Stimulated activated naive CD4-positive, alpha-beta T cell treated with Interleukin-2 at 50 U/mL for 16 hours (primary cell): ENCODE measurements at places on chromosomes 12 and 14.

GRCh38 chr14:58824106-58824505, 186.3 kb downstream of the DACT1 start:
- no peak for DNase-seq

DNA sequence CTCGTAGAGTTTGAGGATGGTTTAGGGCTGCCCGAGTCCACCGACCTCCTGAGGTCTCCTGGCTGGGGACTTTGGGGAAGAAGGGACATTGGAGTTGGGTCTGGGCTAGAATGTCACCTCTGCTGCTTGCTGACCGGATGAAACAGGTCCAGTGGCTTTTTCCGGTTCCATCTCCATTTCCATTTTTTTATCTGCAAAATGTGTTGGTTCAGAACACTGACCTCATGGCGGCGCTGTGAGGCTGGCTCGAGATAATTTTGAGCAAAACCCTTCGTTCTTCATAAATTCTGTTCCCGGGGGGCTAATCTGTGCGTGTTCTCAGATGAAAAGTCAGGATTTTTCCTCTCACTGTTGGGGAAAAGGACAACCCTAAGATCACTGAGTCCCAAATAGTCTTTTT, 11.7 kb upstream of the MYL2 start:
- DNase-seq, result no peak

- no peak for DNase-seq
These were observed 178.1 kb downstream of the DPF3 start for GRCh38 chr14:72715850-72716228.

DNA sequence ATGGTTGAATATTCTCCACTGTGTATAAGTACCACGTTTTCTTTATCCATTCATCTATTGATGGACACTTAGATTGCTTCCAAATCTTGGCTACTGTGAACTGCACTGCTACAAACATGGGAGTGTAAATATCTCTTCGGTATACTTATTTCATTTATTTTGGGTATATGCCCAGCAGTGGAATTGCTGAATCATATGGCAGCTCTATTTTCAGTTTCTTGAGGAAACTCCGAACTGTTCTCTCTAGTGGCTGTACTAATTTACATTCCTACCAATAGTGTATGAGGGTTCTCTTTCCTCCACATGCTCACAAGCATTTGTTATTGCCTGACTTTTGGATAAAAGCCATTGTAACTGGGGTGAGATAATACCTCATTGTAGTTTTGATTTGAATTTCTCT, 623.1 kb upstream of the LRFN5 start:
- no peak for DNase-seq

- DNase-seq, result no peak
These were observed 997.8 kb downstream of the NRXN3 start for GRCh38 chr14:79167957-79168356.

GRCh38 chr12:72742568-72742967, 470.4 kb downstream of the TRHDE start:
- no peak for DNase-seq

- DNase-seq, result no peak
These were observed 29.4 kb downstream of the SSH1 start for GRCh38 chr12:108827941-108828340.

DNA sequence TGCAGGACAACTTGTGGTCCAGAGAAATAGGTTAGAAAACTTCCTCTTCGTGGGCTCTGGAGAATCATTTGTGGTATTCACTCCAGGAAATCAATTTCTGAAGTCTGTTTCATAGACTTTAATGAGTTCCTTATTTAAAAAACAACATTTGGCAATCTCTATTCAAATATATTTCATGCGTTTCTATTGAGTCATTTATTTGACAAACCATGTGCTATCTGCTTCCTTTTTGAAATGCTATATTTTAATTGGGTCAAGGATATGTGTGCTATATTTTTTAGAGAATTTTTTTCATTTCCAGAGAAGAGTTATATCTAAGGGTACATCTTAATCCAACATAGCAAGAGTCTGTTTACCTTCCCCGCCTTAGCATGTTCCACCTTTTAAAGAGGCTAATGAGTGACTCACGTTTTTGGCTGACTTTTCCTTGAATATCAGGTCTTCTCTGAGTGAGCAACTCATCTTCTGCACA, 252.4 kb upstream of the EGLN3 start:
- DNase-seq, result no peak

DNA sequence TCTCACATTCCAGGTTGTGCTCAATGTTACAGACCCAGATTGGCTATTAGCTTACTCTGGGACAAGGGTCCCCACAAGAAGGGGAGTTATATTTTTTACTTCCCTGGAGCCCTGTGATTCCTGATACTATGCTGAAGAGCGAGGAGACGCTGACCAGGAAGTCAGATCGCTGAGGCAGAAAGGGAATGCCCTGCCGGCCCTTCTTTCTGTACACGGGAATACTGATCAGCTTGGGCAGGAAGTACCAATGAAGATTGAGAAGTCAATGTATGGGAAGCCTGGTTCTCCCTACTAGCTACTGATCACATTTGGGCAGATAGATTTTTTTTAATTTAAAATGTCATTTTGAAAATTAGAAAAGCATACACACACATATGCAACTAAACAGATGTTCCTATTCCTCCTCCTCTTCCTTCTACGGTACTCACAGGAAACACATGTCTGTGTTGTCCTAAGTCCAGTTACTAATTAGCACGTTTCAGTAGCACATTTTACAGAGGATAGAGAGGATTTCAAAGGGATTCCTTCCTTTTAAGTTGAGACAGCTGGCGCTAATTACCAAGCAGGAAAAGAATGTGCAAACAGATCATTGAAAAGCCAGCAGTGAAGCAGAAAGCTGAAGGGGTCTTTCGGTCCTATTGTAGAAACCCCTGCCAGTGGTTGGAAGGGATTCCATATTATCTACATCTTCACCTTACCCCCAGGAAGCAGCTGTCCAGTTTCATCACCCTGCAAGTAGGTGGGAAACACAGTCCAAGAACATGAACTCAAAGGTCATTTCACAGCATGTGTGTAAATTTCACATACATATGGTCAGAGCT, 292.4 kb downstream of the DUSP6 start:
- DNase-seq, result no peak

GRCh38 chr12:101678081-101678480, 19.4 kb upstream of the CHPT1 start:
- no peak for DNase-seq

DNA sequence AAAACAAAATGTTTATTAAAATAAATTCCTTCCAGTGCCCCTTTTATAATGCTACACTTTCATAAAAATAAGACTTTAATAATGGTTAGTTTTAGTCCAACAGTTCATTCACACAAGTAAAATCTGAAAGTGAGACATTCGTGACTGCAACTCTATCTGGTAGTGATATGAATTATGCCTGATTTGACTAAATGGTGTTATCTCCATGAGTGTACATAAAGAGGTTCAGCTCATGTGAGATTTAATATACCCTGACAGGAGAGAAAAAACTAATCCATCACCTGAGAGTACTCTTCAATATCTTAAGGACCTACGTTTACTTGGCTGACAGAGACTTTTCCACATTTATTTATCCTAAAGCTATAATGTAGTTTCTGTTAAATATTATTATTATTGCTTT, 34.0 kb downstream of the ERO1A start:
- no peak for DNase-seq
